CD4-positive, alpha-beta T cell (primary cell): ENCODE measurements at places on chromosomes 3 and 15.

DNA sequence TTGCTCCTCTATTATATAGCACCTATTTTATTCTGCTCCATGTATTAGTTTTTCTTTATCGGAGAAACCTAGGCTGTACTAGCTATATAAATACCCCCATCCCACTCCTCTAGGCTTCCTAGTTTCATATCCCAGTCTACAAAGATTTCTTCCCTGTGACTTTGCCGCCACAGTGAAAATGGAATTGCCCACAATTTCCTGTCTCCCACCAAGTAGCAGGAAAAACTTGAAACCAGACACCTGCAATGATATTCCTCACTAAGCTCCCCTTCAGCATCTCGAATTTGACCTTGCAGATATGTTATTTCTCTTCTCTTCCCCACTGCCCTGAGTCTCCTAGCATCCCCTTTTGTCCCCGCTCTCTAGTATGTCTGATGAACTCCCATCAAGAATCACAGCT, 685.8 kb upstream of the CCDC54 start:
- no peak for DNase-seq

DNA sequence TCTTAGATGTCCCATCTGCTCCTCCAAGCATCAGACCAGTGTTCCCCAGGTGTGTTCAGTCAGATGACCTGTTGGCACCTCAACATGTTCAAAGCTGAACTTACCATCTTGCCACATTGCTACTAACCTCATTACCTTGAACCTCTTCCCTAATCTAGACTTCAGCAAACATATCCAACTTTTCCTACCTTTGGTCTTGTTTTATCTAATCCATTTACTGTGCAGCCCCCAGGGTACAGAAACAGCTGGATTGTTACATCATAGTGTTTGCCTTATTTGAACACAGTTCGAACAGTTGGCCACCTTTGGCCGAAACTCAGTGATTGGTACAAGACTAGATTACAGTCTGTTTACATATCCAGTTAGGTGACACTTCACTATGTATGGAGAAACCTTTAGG, 36.1 kb upstream of the MCF2L2 start:
- DNase-seq = no peak

GRCh38 chr3:25403968-25404367, 24.1 kb upstream of the RARB start:
- no peak for DNase-seq

DNA sequence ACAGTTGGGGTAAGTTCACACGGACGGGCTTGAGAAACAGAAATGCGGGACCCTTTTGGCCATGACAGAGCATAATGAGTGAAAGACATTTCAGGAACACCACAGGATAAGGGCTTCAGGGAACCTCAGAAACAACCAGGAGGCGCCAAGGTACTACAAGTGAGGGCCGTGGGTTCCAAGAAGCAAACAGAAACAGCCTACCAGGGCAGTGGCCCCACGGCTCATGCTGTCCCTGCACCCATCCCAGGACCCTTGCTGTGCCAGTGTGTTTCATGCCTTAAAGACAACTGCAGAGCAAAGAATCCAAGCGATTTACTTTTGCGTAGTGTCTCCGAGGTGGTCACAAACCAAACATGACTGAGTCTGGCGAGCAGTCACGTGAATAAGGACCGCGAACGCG, 54.0 kb downstream of the RUBCN start:
- no peak for DNase-seq

GRCh38 chr3:125005676-125006075, 50.1 kb downstream of the HEG1 start:
- DNase-seq = no peak

DNA sequence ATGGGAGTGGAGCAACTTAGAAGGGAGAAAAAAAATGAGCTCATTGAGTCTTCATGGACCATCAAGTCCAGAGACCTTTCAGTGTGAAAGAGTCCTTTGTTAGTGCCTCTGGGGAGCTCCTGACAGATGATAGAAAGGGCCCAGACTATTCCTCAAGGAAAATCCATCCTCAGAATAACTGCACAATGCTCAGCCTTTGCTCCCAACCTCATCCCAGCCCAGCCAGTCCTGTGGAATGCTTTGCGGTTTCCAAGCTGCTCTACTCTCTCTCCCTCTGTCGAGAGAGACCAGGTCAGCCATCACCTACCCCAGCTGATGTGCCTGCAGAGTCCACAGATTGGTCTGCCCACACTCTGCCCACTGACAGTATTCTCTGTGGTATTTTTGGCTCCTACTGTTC, 406.2 kb downstream of the MFSD1 start:
- DNase-seq = no peak

DNA sequence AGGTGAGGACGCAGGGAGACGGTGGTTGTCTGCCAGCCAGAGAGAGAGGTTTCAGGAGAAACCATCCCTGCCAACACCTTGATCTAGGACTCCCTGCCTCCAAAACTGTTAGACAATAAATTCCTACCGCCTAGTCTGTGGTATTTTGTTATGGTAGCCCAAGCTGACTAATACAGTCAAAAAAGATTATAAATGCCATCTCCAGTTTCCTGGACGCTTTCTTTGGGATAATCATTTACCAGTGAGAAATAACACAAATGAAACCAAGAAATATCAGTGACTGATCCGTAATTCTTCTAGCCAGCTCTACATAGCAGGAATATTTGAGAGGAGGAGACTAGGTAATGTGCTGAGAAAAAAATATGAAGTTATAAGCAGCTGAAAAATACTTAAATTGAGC, 707.8 kb upstream of the LMCD1 start:
- DNase-seq = no peak

GRCh38 chr3:69671082-69671952, 67.9 kb upstream of the MITF start:
- DNase-seq = no peak

DNA sequence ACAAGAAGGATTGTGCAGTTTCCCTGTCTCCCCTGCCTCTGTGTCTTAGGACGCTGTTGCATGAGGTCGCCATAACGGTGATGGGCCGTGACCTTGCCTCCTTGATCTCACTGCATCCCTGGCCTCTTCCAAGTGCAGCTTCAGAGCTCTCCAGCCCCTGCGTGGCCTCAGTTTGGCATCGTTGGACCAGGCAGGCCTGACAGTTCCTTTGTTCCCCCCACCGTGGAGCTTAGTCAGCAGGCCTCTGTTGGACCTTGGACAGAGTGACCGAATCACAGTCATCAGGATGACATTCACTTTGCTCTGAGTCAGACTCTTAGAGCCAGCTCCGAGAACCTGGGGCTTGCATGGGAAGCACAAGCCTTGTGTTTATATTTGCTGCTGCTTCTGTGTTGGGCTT, 139.4 kb downstream of the OPA1 start:
- no peak for DNase-seq

- DNase-seq = no peak
Measured at GRCh38 chr3:47884603-47885002, 81.7 kb downstream of the DHX30 start.

GRCh38 chr3:128080323-128081080, 28.3 kb downstream of the SEC61A1 start:
- DNase-seq = no peak

DNA sequence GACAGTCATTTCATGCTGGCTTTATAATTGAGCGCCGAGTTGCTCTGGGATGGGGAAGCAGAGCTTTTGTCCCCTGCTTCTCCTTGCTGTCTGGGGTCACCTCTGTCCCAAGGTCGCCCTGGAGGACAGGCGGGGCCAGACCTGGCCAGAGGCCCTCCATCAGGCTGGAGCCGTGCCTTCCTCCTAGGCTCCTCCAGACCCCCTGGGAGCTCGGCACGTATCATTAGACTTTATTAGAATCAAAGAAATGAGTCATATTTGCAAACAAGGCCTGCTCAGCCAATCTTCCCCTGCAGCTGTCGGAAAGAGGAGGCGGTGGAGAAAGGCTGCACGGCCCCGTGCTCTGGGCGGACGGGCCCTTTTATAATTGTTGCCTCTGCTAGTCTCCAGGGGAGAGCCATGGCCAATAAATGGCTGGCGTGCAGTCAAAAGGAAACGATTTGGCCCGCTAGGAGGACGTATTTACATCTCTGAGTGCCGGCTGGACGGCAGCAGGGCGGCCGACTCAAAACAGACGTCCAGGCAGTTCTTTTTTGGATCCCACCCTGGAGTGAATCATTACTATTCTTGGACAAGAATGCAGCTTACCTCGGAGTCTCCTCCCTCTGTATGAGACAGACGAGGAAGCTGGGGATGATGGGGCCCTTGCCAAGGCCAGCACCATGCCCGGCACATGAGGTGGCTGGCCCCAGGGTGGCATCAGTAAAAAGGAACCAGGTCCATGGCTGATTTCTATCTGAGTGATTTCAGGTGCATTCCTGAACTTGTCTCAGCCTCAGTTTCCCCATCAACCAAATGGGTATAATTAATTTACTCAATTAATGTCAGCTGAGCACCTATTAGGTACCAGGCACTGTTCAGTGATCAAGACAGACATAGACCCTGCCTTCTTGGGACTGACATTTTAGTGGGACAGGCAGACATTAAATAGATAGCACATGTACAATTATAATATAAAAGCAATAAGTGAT, 50.6 kb downstream of the SLC6A6 start:
- DNase-seq = no peak

DNA sequence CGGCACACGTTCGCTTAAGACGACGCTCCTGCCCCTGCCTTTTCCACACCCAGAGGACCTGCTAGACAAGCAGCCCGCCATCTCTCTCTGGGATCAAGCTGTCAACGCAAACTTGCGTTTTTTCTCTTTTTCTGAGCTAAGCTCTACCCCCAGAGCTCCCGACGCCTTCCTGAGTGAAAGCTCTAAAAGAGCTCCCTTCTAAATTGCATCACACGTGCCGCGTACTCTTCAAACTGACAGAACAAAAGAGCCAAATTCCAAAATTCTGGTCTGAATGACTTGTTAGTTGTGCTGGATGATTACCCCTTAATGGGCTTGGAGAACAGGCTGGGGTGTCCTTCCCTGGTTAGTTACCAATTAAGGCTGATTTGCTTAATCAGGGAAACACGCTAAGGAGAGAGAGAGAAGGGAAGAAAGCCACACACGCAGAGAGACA, 81.2 kb downstream of the MDFIC2 start:
- DNase-seq = no peak
